ENCODE measurements at places on chromosomes 1 and 21.

DNA sequence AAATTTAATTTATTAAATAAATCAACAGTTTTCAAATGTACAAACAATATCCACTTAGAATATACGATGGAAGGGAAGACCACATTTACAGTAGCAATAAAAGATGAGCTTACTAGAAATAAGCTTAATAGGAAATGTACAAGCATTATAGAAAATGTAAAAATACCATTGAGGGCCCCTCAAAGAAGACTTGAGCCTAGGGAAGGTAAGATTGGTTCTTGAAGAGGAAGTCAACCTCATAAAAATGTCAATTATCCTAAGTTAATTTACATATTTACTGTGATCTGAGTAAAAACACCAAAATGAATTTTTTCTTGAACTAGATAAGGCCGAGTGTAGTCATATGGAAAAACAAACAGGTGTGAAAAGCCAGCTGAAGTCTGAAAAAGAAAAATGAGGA is 39.7 kb upstream of the TRIM67 start:
- no peak for DNase-seq

GRCh38 chr1:100942304-100943046 is 46.6 kb downstream of the SLC30A7 start:
- no peak for DNase-seq

- no peak for DNase-seq
Observed at GRCh38 chr1:222761083-222761482, 24.1 kb downstream of the FAM177B start.

DNA sequence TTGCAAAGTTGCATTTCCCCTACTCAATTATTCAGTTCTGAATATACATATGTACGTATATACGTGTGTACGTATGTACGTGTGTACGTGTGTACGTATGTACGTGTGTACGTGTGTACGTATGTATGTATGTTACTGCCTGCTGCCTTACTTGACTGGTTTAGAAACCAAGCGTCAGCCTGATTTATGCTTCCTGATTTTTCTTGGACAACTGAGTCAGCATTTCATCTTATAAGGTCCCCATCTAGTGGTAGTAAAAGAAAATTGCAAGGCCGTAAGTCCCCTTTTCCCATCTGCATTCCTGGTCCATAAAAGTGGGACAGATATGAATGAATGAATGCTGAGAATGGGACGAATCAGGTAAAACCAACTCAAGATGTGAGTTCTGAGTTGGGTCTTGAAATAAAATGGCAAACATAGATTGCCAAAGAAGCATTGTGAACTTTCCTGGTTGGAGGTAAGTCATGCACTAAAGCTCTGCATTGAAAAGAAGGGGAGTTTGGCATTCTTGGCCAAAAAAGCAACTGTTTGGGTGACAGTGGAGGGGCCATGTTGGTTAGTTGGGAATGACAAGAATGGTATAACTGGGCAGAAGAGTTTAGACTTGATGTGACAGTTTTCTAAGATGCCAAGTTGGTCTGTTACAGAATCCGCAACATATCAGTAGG is 76.4 kb upstream of the DNAH14 start:
- DNase-seq = no peak

- no peak for DNase-seq
Observed at GRCh38 chr1:113861641-113862040, 9.9 kb downstream of the PTPN22 start.

- peak; percentile 6 for DNase-seq
Observed at GRCh38 chr1:12407050-12407961, 177.5 kb downstream of the VPS13D start.

DNA sequence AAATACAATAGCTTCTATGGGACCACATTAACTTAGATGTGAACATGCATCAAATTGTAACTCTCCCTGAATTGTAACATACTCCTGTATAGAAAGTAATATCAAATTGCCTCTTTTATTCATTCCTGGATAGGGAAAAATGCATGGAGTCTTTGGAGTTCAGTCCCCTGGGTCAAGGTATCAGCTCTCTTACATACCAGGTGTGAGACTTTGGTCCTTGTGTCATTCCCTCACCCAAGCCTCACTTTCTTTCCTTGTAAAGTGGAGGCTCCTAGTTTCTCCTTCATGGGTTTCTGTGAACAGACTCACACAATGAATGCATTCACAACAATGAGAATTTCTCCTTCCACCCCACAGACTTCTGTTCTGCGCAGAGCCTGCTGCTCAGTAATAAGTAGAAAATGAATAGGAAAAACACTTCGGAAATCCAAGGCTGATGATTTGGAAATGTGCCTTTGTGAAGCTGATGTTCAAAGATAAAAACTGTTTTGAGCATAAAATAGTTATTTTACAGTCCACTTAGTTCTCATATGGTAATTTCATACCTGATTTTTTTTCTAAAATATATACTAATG is 185.3 kb downstream of the AK5 start:
- DNase-seq = no peak

DNA sequence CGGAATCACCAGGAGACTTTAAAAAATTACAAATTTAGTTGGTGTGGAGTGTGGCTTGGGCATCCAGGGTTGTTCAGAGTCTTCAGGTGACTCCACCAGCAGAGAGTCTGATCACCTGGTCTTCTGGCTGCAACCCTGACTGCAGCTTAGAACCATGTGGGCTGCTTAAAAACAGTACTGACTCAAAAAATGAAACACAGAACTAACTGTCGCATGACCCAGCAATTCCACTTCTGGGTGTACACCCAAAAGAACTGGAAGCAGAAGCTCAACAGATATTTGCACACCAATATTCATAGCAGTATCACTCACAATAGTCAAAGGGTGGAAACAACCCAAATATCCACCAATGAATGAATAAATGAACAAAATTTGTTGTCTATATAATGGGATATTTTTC is 17.3 kb downstream of the TLR5 start:
- no peak for DNase-seq

DNA sequence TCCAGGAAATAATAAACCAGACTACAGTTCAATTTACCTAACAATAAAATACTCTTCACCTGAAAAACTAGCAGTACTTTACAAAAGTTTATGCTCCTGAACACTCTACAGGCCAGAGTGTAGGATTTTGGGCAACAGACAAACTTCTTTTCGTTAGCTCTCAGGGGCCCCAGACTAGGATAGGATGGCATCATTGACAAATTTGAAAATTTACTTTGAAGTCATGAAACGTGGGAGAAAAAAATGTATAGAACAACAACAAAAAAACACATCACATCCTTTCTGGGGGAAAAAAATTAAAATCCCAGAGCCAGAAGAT is 1.2 kb downstream of the PTP4A2 start:
- DNase-seq = no peak

DNA sequence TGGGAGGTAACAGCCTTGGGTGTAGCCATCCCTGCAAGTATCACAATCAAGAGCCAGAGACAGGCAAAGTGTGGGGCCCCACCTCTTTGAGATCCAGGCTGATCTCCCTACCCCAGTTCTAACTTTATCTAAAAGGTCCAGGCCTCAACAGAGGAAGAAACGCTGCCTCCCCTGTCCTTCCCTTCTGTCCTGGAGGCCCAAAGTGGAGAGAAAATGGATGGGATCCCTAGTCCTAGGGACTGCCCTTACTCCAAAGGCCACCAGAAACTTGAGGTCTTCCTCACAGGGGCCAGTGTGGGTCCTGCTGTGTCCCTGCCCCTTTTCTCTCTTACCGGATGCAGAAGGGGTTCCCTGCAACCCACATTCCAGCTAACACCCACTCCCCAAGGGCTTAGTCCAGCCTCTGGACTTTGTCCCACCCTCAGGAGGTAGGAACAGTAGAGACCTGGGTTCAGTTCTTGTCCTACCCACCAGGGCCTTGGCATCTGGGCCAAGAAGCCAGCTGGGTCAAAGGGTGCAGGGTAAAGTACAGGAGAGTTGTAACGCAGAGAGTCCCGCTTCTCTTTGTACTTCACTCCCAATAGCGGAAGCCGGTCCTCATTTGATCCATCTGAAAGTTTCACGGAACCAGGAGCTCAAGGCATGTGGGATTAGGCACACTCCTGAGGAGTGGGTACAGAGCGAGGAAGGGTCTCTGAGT is 1.9 kb downstream of the HDGF start:
- no peak for DNase-seq

DNA sequence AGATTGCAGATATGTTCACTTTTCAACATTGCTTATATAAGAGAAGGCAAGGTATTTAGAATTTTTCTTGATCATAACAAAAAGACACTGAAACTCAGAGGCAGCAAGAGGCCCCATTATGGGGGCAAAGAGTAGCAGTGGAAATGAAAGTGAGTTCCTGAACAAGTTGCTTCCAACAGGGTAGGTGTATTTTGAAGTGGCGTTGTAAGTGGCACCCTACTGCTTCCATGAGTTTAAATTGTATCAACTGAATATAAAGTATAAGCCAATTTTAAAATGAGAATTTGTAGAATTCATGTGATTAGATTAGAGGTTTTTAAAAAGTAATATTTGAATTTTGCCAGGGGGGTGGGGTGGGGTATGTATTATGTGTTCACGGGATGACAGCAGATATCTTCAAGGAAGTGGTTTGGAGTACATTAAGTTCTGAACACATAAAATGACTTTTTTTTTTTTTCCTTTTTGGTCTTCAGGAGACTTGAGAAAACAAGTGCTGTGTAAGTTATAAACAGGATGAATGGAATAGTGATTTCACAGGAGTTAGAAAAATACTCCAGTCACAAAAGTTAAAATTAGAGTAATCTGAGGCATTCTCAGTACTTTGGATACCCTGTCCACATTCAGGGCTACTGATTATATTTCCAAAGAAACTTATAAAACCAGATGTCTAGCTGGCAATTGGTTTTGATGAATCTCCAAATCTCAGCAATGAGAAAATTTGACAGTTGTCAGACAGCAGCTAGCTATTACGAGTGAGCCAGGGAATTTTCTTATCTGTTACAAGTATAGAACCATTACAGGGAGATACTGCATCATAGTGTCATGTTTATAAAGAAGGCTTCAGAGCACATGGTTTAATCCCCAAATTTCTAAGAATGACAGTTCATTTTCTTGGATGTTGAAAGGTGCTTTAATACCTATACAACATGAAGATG is 182.0 kb downstream of the ST6GALNAC3 start:
- no peak for DNase-seq

- DNase-seq = no peak
Observed at GRCh38 chr1:57329937-57330336, 93.9 kb downstream of the DAB1 start.

- no peak for DNase-seq
Observed at GRCh38 chr1:86052948-86053698, 103.4 kb downstream of the COL24A1 start.

DNA sequence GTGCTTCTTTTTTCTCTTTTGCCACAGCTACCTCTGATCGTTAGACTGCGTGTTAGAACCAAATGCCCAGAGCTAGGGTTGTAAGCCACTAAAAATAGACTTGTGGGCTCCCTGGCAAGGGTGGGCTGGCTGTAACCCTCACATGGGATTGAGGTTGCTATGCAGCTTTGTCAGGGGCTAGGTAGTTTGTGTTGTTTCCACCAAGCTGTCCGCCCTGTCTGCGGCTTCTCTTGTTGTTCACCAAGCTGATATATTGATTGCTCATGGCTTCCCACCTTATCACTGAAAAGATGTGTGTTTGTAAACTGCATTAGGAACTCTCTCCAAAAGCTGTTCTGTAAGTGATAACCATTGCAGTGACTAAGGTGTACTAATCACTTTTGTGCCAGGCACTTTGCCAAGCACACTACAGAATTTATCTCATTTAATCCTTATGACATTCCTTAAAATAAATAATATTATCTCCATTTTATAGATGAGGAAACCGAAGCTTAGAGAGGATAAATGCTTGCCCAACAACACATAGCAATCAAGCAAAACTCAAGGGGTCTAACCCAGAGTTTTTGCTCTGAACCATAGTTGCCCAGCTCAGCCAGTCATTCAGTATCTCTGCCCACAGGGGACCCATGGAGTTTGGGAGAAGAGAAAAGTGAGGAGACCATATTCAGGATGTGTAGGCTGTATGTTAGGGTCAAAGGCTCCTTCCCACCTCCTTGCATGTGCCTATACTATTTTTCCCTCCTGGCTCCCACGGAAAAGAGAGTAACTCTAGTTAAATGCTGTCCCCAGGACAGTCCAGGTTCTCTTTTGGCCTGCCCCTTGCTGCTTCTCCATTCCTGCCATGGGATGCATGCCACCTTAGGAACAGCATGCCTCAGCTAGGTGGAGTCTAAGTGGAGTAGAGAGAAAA is 42.2 kb upstream of the TARBP1 start:
- no peak for DNase-seq

DNA sequence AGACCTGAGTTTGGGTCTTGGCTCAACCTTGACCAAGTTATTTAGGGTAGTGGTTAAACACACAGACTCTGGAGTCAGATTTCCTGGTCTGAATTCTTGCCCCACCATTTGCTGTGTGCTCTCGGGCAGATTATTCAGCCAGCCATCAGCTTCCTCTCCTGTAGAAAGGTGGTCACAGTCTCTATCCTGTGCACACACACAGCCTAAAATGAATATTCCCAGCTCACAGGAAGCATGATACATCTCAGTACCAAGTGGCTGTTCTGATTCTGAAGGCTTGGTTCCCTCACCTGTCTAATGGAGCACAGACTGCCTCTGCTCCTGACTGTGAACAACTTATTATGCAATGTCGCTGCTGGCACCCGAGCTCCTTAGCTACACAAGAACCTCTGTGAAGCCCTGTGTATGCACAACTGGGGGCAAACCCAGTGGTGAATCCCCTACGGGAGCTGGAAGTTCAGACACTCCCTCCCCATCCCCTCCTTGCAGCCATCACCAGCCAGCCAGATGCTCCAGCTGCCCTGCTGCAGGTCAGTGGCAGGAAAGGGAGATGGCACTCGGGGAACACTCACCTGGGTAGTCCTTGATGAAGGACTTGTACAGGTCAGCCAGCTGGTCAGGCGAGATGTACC is 13.7 kb downstream of the ENO1 start:
- no peak for DNase-seq

- no peak for DNase-seq
Observed at GRCh38 chr1:59776960-59777852, 37.5 kb upstream of the HOOK1 start.

DNA sequence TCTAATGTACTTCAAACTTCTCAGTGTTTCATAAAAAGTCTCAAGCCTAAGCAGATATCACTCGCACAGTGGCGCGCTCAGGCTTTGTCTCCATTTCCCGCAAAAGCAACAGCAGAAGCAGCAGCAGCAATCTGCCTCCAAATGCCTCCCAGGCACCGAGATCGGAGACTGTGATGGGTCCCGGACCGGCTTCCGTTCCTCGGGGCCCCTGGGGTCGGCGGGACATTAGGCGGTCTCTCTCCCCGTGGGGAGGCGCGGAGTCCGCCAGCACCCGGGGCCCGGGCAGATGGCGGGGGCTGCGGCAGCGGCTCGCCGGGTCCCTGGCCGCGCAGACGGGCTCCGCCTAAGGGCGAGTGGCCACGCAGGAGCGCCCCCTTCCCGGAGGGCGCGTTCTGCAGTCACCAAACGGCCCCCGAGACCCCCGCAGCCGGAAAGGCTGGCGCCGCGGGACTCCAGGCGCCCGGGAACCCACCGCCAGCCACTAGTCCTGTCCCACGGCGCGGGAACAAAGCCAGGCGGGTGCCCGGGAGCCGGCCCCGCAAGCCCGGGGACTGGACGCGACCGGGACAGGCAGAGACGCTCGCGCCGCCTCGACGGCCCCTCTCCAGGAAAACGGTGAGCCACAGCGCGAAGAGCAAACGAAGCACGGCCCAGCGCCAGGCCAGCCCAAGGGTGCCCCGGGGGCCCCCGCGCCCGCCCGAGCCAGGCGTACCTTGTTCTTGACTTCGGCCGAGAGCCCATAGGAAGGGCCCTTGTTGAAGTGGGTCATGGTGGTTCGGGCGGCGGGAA is 590 bp downstream of the CNN3 start:
- DNase-seq = no peak

Data from stimulated activated CD4-positive, alpha-beta T cell treated with anti-CD3 and anti-CD28 coated beads, Interleukin-12 subunit alpha, Interleukin-12 subunit beta, amount 100 ng/mL, for 48 hours (primary cell).